T-cell (primary cell): ENCODE measurements at places on chromosomes 5 and 9.

GRCh38 chr9:125437771-125438221 is 176.2 kb downstream of the GAPVD1 start:
- no peaks in the 10 kb centered on the region for H3K4me1 ChIP-seq
- no peak overlapping the region for H3K4me3 ChIP-seq
- no peaks in the 10 kb centered on the region for H3K27me3 ChIP-seq
- H3K27ac ChIP-seq = no peak overlapping the region
- DNase-seq = no peak
- H3K36me3 ChIP-seq = peaks cover 11% of the 10 kb centered on the region

GRCh38 chr5:87048156-87048555 is 219.5 kb upstream of the RASA1 start:
- no peak overlapping the region for H3K27ac ChIP-seq
- no peaks in the 10 kb centered on the region for H3K36me3 ChIP-seq
- no peaks in the 10 kb centered on the region for H3K4me1 ChIP-seq
- DNase-seq = no peak
- no peaks in the 10 kb centered on the region for H3K27me3 ChIP-seq

- H3K27ac ChIP-seq = no peak overlapping the region
- H3K4me1 ChIP-seq = peaks cover 41% of the 10 kb centered on the region
- peaks cover 16% of the 10 kb centered on the region for H3K27me3 ChIP-seq
Measured at GRCh38 chr5:98769210-98769958, 4.1 kb upstream of the RGMB start.

GRCh38 chr9:6128030-6128429 is 87.6 kb upstream of the IL33 start:
- no peak for DNase-seq
- H3K4me1 ChIP-seq = no peaks in the 10 kb centered on the region
- H3K4me3 ChIP-seq = no peak overlapping the region
- no peaks in the 10 kb centered on the region for H3K36me3 ChIP-seq
- H3K27me3 ChIP-seq = no peaks in the 10 kb centered on the region
- H3K27ac ChIP-seq = no peak overlapping the region

GRCh38 chr5:96875791-96876291 is 459 bp upstream of the ERAP2 start:
- H3K27me3 ChIP-seq = no peaks in the 10 kb centered on the region
- H3K4me3 ChIP-seq = peak overlapping the region; percentile 87
- peak overlapping the region; percentile 87 for H3K27ac ChIP-seq
- H3K36me3 ChIP-seq = no peaks in the 10 kb centered on the region

DNA sequence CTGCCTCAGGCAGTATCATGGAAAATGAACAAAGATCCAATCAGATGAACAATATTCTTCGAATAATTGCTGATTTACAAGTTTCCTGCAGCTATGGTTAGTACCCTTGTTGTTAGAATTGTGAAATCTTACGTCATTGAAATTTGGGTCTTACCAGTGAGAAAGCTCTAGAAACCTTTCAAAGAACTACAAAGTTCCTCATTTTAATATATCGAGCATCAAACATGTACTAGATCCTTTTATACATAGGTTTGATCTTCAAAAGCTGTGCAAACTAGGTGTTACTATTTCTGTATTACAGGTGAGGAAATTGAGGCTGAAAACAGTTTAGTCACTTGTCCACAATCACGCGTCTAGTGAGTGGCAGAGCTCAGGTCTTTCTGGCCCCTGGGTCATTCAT is 43.7 kb upstream of the ANGPTL2 start:
- no peak overlapping the region for H3K4me3 ChIP-seq
- no peak overlapping the region for H3K27ac ChIP-seq
- H3K36me3 ChIP-seq = no peaks in the 10 kb centered on the region
- no peaks in the 10 kb centered on the region for H3K27me3 ChIP-seq
- no peaks in the 10 kb centered on the region for H3K4me1 ChIP-seq
- no peak for DNase-seq

- no peak overlapping the region for H3K4me3 ChIP-seq
- no peaks in the 10 kb centered on the region for H3K36me3 ChIP-seq
- no peaks in the 10 kb centered on the region for H3K27me3 ChIP-seq
- no peak for DNase-seq
- H3K27ac ChIP-seq = no peak overlapping the region
Measured at GRCh38 chr9:80157561-80157983, 585.8 kb downstream of the TLE4 start.

- no peak for DNase-seq
- no peaks in the 10 kb centered on the region for H3K27me3 ChIP-seq
- H3K27ac ChIP-seq = no peak overlapping the region
- peaks cover 5% of the 10 kb centered on the region for H3K36me3 ChIP-seq
Measured at GRCh38 chr5:50694027-50694590, 27.7 kb downstream of the PARP8 start.

GRCh38 chr5:151597749-151598148 is 6.6 kb upstream of the FAT2 start:
- no peak overlapping the region for H3K4me3 ChIP-seq
- H3K27ac ChIP-seq = no peak overlapping the region

GRCh38 chr5:57232293-57233033 is 58.6 kb downstream of the GPBP1 start:
- H3K4me1 ChIP-seq = no peaks in the 10 kb centered on the region
- H3K4me3 ChIP-seq = no peak overlapping the region
- H3K27me3 ChIP-seq = no peaks in the 10 kb centered on the region
- no peak for DNase-seq
- H3K36me3 ChIP-seq = no peaks in the 10 kb centered on the region
- H3K27ac ChIP-seq = no peak overlapping the region

GRCh38 chr9:127144670-127145445 is 22.4 kb upstream of the ANGPTL2 start:
- no peak for DNase-seq
- no peaks in the 10 kb centered on the region for H3K27me3 ChIP-seq
- H3K4me1 ChIP-seq = no peaks in the 10 kb centered on the region
- no peaks in the 10 kb centered on the region for H3K36me3 ChIP-seq

GRCh38 chr5:74095871-74096270 is 469.9 kb downstream of the ARHGEF28 start:
- DNase-seq = no peak
- H3K27ac ChIP-seq = no peak overlapping the region
- no peaks in the 10 kb centered on the region for H3K4me1 ChIP-seq
- no peak overlapping the region for H3K4me3 ChIP-seq
- no peaks in the 10 kb centered on the region for H3K36me3 ChIP-seq

DNA sequence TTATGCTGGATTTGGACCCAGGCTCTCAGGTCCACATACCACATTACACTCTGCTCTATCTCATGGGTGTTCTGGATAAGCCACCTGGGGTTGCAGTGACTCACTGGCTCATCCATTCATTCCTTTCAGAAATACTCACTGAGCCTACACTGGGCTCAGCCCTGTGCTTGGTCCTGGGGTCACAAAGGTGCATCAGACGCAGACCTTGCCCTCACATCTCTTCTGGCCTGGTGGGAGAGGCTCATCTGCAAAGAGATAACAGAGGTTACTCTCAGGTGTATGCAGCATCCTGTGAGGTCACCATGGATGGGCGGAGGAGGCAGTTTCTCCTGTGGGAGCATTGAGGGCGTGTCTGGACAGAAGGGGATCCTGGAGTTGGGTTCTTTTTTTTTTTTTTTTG is 12.1 kb downstream of the CDHR2 start:
- no peak overlapping the region for H3K27ac ChIP-seq
- DNase-seq = no peak
- no peaks in the 10 kb centered on the region for H3K4me1 ChIP-seq
- peaks cover 25% of the 10 kb centered on the region for H3K27me3 ChIP-seq

DNA sequence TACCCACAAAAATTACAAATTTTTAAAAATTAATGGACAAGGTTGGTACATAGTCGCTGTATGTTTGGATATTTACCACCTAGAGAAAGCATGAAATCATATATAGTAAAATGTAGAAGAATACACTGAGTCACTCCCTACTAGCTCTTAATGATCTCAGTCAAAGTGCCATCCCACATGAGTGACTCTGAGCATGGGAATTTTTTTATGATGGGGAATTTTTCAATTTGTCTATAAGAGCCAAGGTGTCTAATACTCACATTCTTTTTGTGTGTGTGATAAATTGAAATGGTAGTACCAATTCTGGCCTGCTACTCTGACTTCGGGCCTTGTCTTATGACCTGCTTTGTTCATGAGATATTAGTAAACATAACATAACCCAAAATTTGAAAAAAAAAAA is 483.2 kb downstream of the CDH10 start:
- H3K36me3 ChIP-seq = no peaks in the 10 kb centered on the region
- no peak for DNase-seq
- no peak overlapping the region for H3K27ac ChIP-seq
- H3K4me1 ChIP-seq = no peaks in the 10 kb centered on the region
- H3K27me3 ChIP-seq = no peaks in the 10 kb centered on the region

- DNase-seq = no peak
- H3K27ac ChIP-seq = no peak overlapping the region
- H3K4me1 ChIP-seq = no peaks in the 10 kb centered on the region
- no peak overlapping the region for H3K4me3 ChIP-seq
Measured at GRCh38 chr5:73642344-73642743, 16.3 kb downstream of the ARHGEF28 start.
